ENCODE measurements at places on chromosomes 6 and 20.

DNA sequence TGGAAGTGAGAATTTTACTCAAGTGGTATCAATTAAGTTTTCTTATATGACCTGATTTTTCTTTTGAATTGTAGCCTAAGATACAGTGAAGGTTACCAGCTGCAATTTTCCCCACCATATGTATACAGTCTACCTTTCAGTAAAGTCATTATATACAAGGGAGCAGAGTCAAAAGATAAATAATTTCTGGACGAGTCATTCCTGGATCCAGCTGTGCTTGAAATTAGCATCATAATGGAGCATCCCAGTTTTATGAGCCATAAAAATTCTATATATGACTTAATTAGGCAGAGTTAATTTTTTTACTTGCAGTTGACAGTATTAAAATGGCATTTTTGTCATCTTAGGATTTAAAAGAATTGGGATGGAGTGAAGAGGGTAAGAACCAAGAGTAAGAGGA, 1008.4 kb downstream of the PHF3 start:
- no peak for DNase-seq

DNA sequence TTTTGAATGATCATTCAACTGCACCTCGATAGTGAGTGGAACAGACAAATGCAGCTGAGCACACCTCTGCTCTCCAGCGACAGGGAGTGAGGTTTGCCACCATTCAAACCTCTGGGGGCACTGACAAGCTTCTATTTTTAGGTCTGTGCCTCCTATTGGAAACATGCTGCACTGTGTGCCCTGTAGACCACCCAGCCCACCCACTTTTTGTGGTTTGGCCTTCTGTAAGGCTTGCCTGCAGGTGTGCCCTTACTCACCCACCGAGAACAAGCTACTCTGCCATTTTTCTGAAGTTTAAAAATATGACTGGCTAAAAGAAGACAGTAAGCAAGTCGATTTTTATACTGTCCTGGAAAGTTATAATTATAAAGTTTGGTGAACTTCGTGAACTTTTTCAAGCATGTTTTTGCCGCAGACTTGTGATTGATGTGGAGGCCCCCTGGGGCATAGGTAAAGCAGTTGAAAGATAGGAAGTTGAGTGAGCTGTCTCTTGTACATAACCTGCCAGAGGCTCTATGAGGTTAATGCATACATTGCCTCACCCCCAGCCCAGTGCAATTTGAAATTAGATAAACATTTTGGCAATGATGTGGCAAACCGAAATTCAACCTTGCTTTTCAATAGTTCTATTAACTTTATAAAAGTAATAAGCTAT, 53.8 kb downstream of the ADGRG6 start:
- no peak for DNase-seq

- no peak for DNase-seq
Observed at GRCh38 chr6:148944608-148945007, 197.8 kb downstream of the UST start.

DNA sequence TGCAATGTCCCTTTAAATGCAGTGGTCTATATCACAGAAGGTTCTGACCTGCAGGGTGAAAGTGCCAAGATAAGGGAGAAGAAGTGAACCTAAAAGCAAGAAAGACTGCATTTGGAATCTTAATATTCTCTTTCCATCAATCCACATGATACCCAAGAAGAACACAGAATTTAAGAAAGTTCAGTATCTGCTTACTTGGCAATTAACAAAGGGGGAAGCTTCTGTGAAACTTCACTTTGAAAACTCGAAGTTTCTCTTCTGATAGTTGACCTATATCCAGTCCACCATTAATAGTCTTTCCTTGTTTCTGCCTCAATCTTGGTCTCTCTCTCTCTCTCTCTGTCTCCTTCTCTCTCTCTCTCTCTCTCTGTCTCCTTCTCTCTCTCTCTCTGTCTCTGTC, 592.0 kb downstream of the UTRN start:
- DNase-seq: no peak

- peak; percentile 70 for DNase-seq
Observed at GRCh38 chr20:49699200-49699992, 14.3 kb downstream of the B4GALT5 start.

DNA sequence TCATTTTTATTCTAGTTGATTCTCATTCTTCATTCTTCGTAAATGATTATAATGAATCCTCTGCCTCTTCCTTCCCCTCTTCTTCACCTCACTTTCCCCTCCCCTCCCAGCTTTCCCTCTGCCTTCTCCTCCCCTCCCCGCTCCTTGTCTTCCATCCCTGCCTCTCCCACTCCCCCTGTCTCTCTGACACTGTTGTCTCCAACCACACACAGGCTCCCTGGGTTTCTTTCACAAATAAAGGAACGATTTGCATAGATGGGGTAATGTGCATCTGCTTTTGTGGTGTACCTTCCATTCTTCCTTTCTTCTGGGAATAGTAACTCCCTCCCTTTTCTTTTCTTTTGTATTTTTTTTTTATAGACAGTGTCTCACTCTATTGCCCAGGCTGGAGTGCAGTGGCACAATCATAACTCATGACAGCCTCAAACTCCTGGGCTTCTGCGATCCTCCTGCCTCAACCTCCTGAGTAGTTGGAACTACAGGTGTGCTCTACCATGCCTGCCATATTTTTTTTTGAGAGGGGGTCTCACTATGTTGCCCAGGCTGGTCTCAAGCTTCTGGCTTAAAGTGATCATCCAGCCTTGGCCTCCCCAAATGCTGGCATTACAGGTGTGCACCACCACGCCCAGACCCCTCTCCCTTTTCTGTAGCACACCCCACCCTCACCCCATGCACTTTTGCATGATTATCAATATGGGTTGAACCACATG, 318.6 kb downstream of the PRKN start:
- DNase-seq: no peak

All from COLO829 (cell line).